ENCODE measurements at places on chromosomes 7 and 10.
A peak's percentile ranks its signal among the peaks of the same experiment; 100 is the strongest.

- no peak for DNase-seq
These were observed 43.1 kb upstream of the TMEM273 start for GRCh38 chr10:49231086-49231820.

DNA sequence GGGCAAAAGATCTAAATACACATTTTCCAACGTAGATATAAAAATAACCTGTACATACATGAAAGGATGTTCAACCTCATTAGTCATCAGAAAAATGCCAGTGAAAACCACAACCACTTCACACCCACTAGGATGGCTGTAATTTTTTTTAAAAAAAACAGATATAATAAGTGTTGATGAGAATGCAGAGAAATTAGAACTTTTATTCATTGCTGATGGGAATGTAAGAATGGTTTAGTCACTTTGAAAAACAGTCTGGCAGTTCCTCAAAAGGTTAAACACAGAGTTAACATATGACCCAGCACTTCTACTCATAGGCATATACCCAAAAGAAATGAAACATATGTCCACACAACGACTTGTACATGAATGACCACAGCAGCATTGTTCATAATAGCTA is 32.3 kb upstream of the PRKCQ start:
- DNase-seq, result no peak

DNA sequence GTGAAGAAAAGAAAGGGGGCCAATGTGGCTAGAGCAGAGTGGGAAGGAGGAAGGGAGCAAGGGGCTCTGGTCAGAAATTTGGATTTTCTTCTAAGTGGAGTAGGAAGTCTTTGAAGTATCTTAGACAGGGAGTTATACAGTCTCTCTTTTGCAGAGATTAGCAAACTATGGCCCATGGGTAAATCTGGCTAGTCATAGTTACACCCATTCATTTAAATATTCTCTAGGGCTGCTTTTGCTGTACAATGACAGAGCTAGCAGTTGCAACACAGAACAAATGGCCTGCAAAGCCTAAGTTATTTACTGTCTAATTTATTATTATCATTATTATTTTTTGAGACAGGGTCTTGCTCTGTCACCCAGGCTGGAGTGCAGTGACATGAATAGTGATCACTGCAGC is 10.5 kb upstream of the LAMB4 start:
- no peak for DNase-seq

DNA sequence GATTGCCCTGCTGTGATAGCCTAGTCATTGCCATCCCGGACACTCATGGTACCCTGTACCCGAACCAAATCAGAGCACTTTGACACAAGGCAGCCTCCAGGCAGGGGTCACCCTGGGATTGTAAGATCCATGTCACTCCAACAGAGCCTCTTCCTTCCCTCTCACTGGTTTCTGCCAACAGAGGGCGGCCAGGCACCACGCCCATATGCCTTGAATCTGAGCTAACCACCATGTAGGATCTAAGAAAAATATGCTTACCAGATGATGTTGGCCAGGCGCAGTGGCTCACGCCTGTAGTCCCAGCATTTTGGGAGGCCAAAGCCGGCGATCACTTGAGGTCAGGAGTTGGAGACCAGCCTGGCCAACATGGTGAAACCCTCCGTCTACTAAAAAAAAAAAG is 389.2 kb upstream of the KLF6 start:
- no peak for DNase-seq

GRCh38 chr10:73717556-73717955 is 19.6 kb upstream of the AGAP5 start:
- no peak for DNase-seq

- DNase-seq, result no peak
These were observed 82.1 kb downstream of the CPEB3 start for GRCh38 chr10:92208736-92209135.

- no peak for DNase-seq
These were observed 60.2 kb downstream of the MPP7 start for GRCh38 chr10:28242555-28243204.

GRCh38 chr7:149310113-149310836 is 48.3 kb downstream of the ZNF783 start:
- peak; percentile 56 for DNase-seq

DNA sequence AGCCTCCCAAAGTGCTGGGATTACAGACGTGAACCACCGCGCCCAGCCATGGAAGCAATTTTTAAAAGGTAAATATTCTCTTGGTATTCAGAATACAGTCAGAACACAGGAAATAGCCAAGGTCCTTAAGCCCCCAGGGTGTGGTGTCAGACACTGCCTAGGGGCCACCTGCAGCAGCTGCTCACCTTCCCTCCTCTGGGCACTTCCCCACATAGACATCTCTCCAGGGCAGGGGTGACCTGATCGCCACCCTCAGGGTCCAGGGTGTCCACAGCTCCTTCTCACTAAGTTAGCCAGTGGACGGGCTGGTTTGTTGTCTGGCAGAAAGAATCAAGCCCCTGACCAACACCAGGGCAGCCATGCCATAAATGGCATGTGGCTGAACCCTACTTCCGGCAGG is 15.9 kb downstream of the URGCP start:
- no peak for DNase-seq

DNA sequence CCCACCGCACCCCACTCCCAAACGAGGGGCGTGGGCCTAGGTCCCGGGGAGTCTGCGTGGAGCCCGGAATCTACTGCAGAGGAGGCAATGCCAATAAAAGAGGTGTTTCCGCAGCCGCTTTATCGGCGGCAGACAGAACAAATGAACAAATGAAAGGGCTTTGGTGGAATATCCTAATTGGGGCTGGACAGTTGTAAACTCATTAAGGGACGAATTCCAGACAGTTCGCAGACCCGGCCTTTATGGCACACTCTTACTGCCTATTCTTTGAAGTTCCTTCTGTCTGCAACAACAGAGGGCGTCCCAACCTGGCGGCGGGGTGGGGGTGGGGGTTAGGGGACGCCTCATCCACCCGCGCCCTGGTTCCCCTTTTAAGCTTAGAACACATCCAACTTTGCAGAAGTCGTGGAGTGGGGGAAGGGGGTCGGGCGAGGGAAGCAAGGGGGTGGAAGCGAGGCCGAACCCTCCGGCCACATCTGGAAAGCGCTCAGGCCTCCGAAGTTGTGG is 4.1 kb downstream of the HOXA9 start:
- no peak for DNase-seq

DNA sequence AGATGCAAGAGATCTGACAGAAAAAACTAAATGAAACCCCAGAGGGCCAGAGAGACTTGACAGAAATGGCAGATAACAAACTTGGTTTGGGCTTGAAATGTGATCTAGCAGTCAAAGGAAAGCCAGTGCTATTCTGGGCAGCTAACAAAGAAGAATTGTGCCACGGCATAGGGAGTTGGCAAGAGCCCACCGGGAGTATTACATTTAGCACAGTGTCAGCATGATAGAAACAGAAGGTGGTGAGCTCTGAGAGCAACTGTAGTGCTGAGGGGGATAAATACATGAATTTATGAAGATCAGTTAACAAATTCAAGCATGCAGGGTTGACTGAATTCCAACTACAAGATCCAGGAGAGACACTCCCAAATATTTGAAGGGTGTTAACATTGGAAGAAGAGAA is 91.1 kb downstream of the AHCYL2 start:
- DNase-seq, result no peak

DNA sequence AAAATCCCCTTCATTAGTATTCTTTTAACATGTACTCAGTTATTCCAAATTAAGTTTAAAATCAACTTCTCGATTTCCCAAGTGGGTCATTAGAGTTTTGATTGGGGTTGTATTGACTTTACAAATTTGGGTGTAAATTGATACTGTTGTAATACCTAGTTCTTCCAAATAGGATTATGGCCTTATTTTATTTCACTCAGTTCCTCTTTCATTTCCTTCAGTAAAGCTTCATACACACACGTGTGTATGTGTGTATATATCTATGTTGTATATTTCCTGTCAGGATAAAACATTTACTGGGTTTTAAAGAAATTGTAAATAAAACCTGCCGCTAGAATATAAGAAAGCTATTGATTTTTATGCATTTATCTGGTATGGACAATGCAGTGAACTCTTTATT is 15.9 kb downstream of the YME1L1 start:
- no peak for DNase-seq

DNA sequence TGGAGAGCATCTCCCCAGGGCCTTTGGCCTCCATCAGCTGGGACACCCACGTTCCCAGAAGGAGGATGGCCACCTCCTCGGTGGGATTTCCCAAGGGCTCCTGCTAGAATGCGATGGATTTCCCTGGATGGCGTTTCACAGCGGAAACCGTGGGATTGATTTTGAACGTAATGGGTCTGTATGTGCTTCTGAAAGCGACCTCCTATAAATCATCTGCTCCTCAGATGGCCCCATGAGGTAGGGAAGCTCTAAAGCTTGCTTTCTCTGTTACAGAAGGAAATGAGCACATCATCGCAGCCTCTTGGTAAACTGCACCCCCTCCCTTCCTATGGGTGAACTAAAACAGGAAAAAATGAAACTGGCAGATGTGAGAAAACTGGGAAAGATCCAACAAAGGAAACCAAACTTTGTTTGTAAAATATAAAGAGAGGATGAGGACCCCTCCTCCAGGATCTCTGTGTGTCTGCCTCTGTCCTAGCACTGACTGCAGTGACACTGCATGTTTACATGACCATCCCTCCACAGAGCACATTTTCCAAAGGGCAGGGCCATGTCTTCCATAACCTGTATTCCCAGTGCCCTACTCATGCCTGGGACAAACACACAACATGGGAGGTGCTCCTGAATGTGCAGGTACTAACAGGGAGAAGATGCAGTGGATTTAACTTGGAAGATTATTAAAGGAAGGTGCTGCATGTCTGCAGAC is 57.6 kb downstream of the LYZL1 start:
- peak; percentile 35 for DNase-seq

GRCh38 chr10:130902929-130903328 is 408.6 kb downstream of the TCERG1L start:
- no peak for DNase-seq

- DNase-seq, result no peak
These were observed 168.2 kb upstream of the FAM171A1 start for GRCh38 chr10:15539262-15539661.

DNA sequence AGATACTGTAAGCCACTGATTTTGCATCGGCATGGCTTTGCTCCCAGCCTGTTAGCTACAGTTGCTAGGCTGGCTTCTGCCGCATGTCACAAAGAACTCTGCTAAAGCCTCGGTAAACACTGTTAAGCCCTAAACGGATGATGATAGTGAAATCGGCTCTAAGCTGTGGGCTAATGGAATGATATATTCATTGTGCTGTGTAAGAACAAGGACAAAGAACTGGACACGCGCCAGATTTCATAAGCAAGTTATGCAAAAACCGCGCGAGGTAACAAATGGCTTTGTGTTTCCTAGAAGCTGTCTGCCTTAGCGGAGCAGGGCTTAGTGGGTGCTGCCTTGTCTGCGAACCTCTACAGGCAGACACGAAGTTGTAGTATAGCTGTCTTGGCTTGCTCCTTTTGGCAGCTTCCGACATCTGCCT is 331.3 kb upstream of the COBL start:
- DNase-seq, result no peak

DNA sequence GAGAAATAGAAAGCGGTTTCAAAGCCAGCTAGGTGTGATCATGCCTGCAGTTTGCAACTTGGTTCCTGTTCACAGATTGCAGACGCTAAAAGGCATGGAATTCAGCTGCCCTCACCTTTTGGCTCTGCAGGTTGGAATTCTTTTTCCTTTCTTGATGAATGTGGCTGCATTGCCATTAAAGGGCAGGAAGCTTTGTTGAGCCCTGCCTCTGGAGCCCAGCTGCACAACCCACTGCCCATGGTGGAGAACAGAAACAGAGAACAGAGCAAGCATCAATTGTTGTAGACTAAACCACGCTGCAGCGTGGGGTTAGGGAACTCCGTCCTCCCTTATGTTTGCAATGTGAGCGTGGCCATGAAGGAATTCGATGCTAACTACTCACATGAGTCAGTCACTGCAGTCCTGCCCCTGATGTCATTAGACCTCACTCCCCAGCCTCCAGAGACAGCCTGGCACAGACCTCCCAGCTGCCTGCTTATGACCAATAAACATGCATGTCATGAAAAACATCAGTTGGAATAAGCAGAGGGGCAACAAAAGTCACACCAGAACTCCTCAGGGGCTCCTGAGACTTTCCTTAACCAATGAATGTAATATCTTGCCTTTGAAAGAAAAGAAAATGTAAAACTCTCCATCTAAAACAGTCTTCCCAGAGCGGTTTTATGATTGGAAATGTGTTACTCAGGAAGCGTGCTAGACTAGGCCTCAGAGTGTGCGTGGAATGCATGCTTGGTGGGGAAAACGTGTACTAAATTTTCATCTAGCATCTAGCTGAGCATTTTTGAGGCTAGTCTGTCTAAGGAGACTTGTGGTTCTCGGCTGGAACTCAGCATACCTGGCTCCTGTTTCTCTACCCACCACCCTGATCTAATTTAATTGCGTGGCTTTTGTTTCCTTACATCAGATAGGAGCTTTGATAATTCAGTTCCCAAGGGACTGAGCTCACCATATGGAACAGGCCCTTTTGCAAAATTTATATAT is 232.2 kb downstream of the KIAA1217 start:
- DNase-seq, result no peak

DNA sequence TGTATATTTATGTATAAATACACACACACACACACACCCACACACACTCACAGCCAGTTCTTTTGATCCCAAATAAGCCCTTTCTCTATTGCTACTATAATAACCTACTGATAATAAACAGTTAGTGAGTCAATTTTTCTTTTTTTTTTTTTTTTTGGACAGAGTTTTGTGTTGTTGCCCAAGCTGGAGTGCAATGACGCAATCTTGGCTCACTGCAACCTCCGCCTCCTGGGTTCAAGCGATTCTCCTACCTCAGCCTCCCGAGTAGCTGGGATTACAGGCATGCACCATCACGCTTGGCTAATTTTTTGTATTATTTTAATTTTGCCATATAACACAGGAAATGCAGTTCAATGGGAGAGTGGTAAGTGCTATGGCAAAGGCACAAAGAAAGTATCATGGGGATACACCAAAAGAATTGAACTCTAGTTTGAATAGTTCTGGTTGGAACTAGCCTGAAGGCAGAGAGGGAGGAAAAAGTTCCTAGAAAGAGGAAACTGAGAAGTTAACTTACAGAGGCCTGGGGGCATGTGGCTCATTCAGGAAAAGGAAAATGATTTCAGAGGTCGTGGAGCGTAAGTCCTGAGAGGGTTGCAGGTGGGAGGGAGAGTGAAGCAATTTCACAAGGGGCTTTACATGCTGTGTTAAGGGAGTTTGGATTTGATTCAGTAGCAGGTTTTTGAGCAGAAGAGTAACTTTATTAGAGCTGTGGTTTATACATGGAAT is 44.4 kb upstream of the JCAD start:
- DNase-seq, result peak; percentile 37
